ENCODE measurements at places on chromosomes 2 and 18.
A peak's percentile ranks its signal among the peaks of the same experiment; 100 is the strongest.

DNA sequence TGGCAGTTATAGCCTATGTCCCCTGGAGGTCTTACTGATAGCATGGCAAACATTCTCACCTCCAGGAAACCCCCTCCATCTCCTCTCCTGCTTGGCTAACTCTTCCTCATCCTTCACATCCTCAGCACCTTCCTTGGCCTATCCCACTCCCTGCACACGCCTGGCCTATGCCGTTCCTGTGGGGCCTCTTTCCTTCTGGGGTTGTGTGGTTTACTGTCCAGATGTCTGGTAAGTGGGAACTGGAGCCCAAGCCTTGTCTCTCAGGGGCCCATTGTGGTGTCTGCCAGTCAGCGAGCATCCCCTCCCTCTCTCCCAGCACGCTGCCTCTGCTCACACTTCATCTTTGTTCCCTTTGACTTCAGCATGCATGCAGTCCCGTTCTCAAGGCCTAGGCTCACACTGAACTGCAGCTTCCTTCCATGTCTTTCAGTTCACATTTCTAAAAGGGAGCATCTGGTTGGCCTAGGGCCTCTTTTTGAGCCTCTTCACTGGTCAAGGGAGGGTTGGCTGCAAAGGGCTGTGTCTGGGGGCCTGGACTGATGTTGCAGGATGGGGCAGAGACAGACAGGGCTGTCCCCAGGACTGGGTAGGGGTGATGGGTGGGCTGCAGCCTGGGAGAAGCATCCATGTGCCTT lies 13.1 kb downstream of the SPR start:
- DNase-seq = no peak

DNA sequence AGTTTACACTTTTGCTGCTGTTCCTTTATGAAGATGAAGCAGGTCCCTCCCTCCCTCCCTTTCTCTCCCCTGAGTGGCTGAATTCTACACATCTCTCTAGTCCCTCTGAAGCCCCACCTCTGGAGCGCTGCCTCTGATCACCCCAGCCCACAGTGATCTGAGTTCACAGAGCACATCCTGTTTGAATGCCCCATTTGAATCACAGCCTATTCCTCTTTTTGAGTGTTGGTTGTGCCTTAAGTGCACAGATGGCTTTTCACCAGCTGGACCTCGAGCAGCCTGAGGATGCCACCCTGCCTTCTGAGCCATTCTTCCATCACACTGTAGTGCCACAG lies 87.1 kb downstream of the ITGB1BP1 start:
- DNase-seq = no peak

DNA sequence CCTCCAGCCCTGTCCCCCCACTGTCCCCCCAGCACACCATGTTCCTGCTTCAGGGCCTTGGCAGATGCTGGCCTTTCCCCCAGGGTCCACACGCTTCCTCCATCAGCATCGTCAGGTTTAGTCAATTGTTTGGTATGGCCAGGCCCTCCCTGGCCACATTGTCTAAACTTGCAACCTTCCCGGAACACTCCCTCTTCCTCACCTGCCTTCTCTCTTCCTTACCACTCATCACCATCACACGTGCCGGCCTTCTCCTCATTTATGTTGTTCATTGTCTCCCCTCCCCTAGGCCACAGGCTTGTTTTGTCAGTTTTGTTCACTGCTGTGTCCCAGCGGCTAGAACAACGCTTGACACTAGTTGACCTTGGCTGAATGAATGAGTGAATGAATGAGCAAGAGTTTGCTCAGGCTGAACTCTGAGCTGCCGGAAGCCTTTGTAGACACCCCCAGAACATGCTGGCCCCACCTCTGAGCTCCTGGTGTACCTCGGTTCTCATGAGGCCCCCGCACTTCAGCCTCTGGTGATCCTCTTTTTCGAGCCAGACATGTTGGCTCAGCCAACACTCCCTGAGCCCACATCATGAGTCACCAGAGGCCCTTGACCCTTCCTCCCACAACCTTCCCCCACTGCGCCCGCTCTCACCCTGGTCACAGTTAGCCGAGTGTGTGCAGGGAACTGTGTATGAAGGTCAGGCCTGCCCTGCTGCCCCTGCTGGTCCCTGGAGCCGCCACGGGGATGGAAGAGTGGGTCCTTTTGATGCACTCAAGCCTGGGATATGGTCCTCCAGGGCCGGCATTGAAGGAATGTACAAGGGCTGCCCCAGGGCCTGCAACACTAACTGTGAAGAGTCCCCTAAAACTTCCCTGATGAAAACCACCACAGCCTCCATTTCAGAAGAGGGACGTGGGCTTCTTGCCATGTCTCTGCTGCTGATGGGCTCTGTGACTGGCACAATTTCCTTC lies 57.5 kb downstream of the HS1BP3 start:
- DNase-seq = no peak

- no peak for DNase-seq
Measured at GRCh38 chr2:15539999-15540398, 21.1 kb downstream of the NBAS start.

DNA sequence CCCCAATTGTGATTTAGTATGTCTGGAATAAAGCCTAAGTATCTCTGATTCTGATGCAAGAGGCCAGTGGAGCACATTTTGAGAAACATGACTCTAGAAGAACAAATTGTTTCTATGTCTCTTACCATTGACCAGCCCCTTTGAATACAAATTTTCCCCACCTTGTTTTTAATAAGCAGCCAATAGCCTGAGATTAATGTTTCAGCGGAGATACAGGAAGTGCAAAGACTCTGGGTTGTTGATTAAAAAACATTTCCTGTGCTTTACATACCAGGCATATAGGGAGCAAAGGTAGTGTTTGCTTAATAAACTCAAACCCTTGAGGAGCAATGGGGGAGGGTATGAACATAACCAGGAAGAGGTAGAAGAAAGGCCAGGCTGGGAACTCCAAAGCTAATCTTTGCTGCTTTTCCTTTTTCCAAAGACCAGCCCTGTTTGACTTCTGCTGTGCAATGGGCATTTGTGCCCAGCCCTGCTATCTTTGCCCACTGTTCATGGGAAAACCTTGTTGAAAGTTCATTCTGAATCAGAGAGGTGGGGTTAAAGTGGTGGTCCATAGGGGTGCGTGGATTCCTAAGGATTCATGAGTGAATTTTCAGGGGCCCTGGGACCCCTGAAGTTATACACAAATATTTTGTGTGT lies 29.3 kb downstream of the UPP2 start:
- no peak for DNase-seq

GRCh38 chr2:109322111-109322510 lies 193.1 kb downstream of the SH3RF3 start:
- peak; percentile 39 for DNase-seq

GRCh38 chr2:224284134-224284946 lies 117.6 kb downstream of the FAM124B start:
- DNase-seq = peak; percentile 69

GRCh38 chr2:170324640-170325046 lies 146.7 kb downstream of the MYO3B start:
- DNase-seq = peak; percentile 28

- DNase-seq = no peak
Measured at GRCh38 chr2:63057249-63058143, 6.9 kb downstream of the OTX1 start.

GRCh38 chr18:47160256-47160655 lies 10.0 kb upstream of the HDHD2 start:
- DNase-seq = no peak

DNA sequence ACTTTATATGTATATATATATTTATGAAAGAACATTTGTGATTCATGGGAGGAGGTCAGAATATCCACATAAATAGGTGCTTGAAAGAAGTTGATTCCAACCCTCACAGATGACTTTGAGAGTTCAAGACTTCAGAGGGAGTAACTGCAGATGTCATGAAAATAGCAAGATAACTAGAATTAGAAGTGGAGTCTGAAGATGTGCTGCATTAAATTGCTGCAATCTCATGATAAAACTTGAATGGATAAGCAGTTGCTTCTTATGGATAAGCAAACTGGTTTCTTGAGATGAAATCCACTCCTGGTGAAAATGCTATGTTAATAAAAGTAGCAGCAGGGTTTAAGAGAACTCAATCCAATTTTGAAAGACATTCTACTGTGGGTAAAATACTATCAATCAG lies 40.2 kb downstream of the G6PC2 start:
- DNase-seq = no peak

DNA sequence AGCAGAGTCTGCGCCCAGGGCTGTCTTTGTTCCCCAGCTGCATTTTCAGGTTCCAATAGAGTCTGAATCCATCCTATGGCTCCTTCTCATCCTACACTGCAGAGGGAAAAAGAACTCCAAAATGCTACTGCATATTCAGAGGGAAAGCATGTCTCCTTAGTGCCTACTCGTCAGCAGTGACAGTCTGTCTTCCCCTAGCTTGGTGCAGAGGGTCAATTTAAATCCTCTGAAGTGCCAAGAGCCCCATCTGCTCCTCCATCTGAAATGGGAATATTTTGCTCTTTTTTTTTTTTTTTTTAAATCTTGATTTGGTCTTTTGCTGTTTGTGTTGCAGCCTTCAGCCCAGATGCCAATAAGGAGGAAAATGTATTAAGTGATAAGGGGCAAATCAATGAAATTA lies 199.3 kb downstream of the RNF144A start:
- DNase-seq = no peak

DNA sequence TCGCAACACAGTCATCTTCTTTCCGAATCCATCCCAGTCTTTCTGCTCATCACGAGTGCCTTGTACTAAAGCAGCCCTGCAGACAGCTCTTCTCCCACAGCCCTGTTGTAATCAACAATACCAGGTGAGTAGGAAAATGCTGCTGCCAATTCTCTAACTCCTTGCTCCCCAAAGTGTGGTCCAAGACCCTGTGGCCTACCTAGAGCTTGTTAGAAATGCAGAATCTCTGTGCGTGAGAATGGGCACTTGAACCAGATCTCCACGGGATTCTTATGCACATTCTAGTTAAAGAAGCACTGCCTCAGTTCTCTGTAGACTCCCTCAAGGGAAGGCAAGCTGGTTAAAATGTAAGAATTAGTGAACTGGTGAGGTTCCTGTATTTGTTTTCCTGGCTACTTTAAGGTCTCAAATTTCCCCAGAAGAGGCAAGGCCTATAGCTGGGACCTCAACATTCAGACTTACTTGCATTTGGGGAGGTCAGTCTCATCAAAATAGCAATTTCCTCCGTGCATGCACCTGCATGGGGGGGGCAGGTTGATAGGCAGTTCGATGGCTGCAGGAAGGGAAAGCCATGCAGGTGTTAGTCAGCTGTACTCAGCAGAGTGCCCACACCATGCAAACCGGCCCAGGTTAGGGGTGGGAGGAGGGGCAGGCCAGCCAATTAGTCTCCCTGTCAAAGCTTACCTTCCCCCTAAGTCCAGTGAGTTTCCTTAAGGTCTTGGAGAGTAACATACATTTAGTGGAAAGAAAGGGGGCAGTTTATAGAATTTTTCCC lies 70.8 kb downstream of the DHRS9 start:
- DNase-seq = no peak

All from midbrain (tissue), 1 donor.